HepG2 (cell line): ENCODE measurements at places on chromosomes 11 and 22. TPM values are rescaled to one million over a fixed set of nuclear protein-coding genes. Genes with fewer than 3 reads are reported as not detected.
A peak's percentile ranks its signal among the peaks of the same experiment; 100 is the strongest.

- no peak overlapping the region for H3K27ac ChIP-seq
- peaks cover 40% of the 10 kb centered on the region for H3K4me1 ChIP-seq
- no peak for DNase-seq
Observed at GRCh38 chr11:47272706-47273105, 2.8 kb downstream of the MADD start.

DNA sequence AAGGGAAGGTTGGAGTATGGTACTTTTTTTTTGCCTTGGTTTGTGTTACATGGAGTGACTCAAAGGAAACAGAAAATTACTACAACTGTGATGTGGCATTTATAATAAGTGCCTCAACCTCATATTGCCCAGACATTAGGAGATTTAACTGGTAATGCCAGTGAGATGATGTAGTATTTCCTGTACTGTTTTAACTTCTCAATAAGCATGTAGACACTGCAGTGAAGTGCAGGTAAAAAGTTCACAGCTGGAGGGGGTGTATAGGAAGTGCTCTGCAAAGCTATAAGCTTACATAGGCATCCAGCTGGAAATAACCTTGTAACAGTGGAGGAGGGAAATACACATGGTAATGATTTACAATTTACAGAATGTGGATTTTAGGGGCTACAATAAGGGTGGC lies 138.2 kb upstream of the MTMR2 start:
- peak; percentile 56 for DNase-seq
- peaks cover 42% of the 10 kb centered on the region for H3K4me1 ChIP-seq
- no peaks in the 10 kb centered on the region for H3K27me3 ChIP-seq
- peaks cover 3% of the 10 kb centered on the region; the same call in 1 of the 2 replicates for H3K36me3 ChIP-seq
- peak overlapping the region; percentile 40 for H3K27ac ChIP-seq

DNA sequence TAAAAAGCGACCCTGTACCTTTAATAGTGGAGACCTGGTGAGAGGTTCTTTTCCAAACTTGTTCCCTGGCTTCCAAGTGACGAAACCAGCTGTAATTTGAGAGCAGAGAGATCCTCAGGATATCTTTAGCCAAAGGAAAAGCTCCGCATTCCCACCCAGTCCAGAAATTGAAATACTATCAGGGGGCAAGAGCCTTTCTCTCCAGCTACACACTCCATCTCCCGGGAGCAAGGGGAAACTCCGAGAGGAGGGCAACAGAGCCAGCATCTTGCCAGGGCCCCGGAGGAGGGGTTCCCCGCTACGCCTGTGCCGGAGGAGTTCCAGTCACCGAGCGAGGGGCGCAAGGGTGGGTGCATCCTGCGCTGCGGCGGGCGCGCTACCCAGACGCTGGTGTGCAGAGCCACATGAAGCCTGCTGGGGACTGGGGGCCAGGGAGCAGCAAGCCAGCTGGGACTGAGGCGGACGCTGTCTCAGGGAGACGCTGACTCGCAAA lies at the start of gene FIBIN:
Gene FIBIN (plus strand): TSS at position 148 of the 493 bp plus-strand sequence. CDS start 415 bp downstream, outside the sequence.
- H3K4me3 ChIP-seq = no peak within 1 kb of the TSS
- H3K27me3 ChIP-seq = no peaks in the 10 kb centered on the region; the same call in 1 of the 2 replicates
- H3K4me1 ChIP-seq = no peaks in the 10 kb centered on the region

- peaks cover 3% of the 10 kb centered on the region for H3K36me3 ChIP-seq
- H3K27ac ChIP-seq = no peak overlapping the region
- H3K4me3 ChIP-seq = no peak overlapping the region
Observed at GRCh38 chr11:122789907-122790306, 48.4 kb upstream of the CRTAM start.

GRCh38 chr11:73399159-73399590 lies 23.0 kb downstream of the RELT start:
- no peak overlapping the region for H3K27ac ChIP-seq
- H3K4me3 ChIP-seq = no peak overlapping the region
- no peaks in the 10 kb centered on the region for H3K27me3 ChIP-seq
- DNase-seq = no peak
- peaks cover 7% of the 10 kb centered on the region for H3K36me3 ChIP-seq

DNA sequence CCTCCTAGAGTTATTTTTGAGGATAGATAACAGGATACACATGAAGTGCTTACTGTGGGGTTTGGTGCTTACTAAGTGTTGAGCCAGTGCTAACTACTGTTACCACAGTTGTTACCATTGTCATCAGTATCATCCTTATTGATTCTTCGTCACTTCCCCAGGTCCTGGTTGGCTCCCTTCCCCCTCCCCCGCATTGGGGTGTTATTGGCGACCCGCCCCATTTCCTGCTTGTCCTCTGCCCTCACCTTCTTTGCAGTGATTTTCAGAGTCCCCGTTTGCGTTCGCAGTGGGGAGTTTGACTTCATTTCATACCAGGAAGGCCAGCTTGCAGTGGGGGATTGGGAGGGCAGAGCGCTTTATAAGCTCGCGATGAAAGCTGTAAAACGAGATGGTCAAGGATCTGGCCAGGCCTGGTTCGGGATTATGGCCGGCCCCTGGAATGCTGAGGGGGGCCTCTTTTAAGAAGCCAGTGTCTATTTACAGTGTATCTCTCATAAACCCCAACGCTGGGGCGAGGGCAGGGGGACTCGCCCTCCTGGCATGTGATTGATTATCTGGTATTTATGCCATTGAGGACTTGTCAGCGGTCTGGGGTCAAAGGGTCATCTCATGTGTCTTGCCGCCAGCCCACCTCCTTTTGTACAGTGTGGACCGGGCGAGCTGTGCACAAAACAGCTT lies 84.6 kb upstream of the NNMT start:
- peaks cover 38% of the 10 kb centered on the region for H3K4me1 ChIP-seq
- H3K36me3 ChIP-seq = no peaks in the 10 kb centered on the region
- no peaks in the 10 kb centered on the region for H3K27me3 ChIP-seq
- H3K4me3 ChIP-seq = no peak overlapping the region
- DNase-seq = no peak
- H3K27ac ChIP-seq = no peak overlapping the region

The CCDC73 gene
- total RNA-seq = 0.08 and 0.11 TPM in 2 replicates

- no peaks in the 10 kb centered on the region; the same call in 2 of the 3 replicates for H3K27me3 ChIP-seq
- peak overlapping the region; percentile 95 for H3K27ac ChIP-seq
- DNase-seq = no peak
- H3K4me1 ChIP-seq = peaks cover 50% of the 10 kb centered on the region
- H3K4me3 ChIP-seq = no peak overlapping the region
Observed at GRCh38 chr11:87035976-87036583, 1.7 kb upstream of the TMEM135 start.

The MRGPRX4 gene
- 0.18 and 0.36 TPM in 2 replicates for total RNA-seq

- H3K36me3 ChIP-seq = no peaks in the 10 kb centered on the region
- peaks cover 61% of the 10 kb centered on the region for H3K4me1 ChIP-seq
- no peak overlapping the region for H3K27ac ChIP-seq
- H3K27me3 ChIP-seq = no peaks in the 10 kb centered on the region
Observed at GRCh38 chr22:48939441-48940265, 888.0 kb downstream of the BRD1 start.

- peak; percentile 90 for DNase-seq
- H3K4me3 ChIP-seq = peak overlapping the region; percentile 47
- H3K36me3 ChIP-seq = no peaks in the 10 kb centered on the region
- H3K27me3 ChIP-seq = no peaks in the 10 kb centered on the region
- H3K27ac ChIP-seq = peak overlapping the region; percentile 80
- H3K4me1 ChIP-seq = peaks cover 82% of the 10 kb centered on the region
Observed at GRCh38 chr22:37896181-37896592, 9.9 kb upstream of the MICALL1 start.

GRCh38 chr11:26234451-26234850 lies 97.5 kb upstream of the ANO3 start:
- H3K4me3 ChIP-seq = no peak overlapping the region
- H3K4me1 ChIP-seq = no peaks in the 10 kb centered on the region
- H3K27me3 ChIP-seq = no peaks in the 10 kb centered on the region

The SMTNL1 gene
- total RNA-seq = not detected in 2 replicates

DNA sequence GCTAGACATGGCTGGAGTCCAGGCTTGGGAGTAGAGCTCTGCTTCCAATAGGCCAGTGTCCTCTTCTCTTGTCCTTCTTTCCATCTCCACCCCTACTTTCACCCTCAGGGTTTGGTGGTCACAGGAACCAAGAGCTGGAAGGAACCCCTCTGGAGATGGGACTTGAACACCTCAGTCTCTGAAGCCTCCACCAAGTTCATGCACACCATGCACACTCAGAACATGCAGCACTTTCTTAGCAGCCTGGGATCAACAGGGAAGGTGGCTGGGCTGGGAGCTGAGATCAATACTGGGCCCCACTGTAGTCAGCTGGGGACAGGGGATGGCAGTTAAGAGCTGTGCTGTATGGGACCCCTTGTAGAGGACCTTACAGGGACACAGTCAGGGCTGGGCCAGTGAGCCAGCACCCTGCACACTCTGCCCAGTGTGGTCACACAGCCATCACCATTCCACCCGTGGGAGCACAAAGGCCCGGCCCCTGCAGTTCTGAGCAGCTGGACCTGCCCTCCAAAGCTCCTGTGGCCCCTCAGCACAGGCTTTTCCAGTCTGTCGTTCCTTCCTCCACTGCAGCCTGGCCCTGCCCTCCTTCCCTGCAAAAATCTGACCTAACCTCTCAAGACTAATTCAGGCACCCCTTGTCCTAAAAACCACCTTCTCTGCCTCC lies 47.7 kb downstream of the GAB4 start:
- no peaks in the 10 kb centered on the region for H3K36me3 ChIP-seq
- H3K4me1 ChIP-seq = no peaks in the 10 kb centered on the region
- no peak overlapping the region for H3K4me3 ChIP-seq
- H3K27me3 ChIP-seq = 0 out of 3 replicates have a peak, but pooled peaks cover 13% of the 10 kb centered on the region

GRCh38 chr11:73766763-73767162 lies 5.9 kb upstream of the RAB6A start:
- no peak for DNase-seq
- H3K4me3 ChIP-seq = no peak overlapping the region
- H3K27me3 ChIP-seq = no peaks in the 10 kb centered on the region
- no peaks in the 10 kb centered on the region for H3K4me1 ChIP-seq
- no peak overlapping the region for H3K27ac ChIP-seq
- no peaks in the 10 kb centered on the region for H3K36me3 ChIP-seq

- H3K4me1 ChIP-seq = peaks cover 25% of the 10 kb centered on the region
- H3K4me3 ChIP-seq = no peak overlapping the region
- no peaks in the 10 kb centered on the region for H3K27me3 ChIP-seq
- H3K27ac ChIP-seq = no peak overlapping the region
Observed at GRCh38 chr11:114438303-114438702, 964 bp upstream of the REXO2 start.

GRCh38 chr11:11268119-11268518 lies 84.9 kb downstream of the CSNK2A3 start:
- no peaks in the 10 kb centered on the region for H3K36me3 ChIP-seq
- no peak overlapping the region for H3K27ac ChIP-seq
- no peak overlapping the region for H3K4me3 ChIP-seq
- no peaks in the 10 kb centered on the region; the same call in 1 of the 2 replicates for H3K27me3 ChIP-seq
- no peaks in the 10 kb centered on the region for H3K4me1 ChIP-seq

- DNase-seq = no peak
- no peaks in the 10 kb centered on the region for H3K36me3 ChIP-seq
- no peak overlapping the region for H3K4me3 ChIP-seq
Observed at GRCh38 chr11:79273781-79274180, 167.0 kb downstream of the TENM4 start.

The OR2AT4 gene
- not detected in 2 replicates for total RNA-seq

The C11orf86 gene
- total RNA-seq = 0.11 and 0.17 TPM in 2 replicates

DNA sequence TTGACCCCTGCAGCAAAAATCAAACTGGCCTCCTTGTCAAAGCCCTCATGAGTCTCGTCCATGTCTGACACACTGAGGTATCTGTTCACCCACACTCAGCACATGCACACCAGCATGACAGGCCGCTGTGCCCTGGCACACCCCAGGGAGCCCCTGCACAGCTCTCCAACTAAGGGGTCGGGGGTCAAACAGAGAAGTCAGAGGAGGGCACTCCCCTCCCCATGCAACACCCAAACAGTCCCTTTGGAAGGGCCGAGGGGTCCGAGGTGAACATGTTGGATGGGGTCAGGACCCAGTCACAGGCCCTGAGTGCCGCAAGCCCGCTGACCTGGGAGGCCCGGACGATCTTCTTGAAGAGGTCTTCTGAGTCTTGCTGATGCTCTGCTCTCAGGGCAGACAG lies 14.6 kb downstream of the SUN2 start:
- H3K4me1 ChIP-seq = peaks cover 18% of the 10 kb centered on the region
- peaks cover 88% of the 10 kb centered on the region for H3K36me3 ChIP-seq
- no peak for DNase-seq
- no peaks in the 10 kb centered on the region for H3K27me3 ChIP-seq
- no peak overlapping the region for H3K27ac ChIP-seq

The DCHS1 gene
- total RNA-seq = under 0.01 TPM in 1 of 2 replicates, not detected in the other

DNA sequence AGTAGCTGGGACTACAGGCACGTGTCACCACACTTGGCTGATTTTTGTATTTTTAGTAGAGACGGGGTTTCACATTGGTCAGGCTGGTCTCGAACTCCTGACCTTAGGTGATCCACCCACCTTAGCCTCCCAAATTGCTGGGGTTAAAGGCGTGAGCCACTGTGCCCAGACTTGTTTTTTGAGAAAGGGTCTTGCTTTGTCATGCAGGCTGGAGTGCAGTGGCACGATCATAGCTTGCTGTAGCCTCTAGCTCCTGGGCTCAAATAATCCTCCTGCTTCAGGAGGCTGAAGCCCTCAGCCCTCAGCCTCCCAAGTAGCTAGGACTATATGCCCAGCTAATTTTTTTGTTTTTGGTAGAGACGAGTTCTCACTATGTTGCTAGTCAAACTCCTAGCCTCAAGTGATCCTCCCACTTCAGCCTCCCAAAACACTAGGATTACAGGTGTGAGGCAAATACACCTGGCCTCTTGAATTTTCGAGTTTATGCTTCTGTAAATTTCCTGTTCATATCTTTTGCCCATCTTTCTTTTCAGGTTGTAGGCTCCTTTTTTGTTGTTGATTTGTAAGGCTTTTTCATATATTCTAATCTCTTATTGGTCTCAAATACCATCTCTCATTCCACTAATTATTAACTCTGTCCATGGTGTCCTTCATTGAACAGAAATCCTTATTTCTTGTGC lies 3.4 kb upstream of the RBM4B start:
- H3K4me1 ChIP-seq = peaks cover 12% of the 10 kb centered on the region
- no peak for DNase-seq
- no peak overlapping the region for H3K4me3 ChIP-seq
- H3K36me3 ChIP-seq = 0 out of 3 replicates have a peak, but pooled peaks cover 4% of the 10 kb centered on the region

DNA sequence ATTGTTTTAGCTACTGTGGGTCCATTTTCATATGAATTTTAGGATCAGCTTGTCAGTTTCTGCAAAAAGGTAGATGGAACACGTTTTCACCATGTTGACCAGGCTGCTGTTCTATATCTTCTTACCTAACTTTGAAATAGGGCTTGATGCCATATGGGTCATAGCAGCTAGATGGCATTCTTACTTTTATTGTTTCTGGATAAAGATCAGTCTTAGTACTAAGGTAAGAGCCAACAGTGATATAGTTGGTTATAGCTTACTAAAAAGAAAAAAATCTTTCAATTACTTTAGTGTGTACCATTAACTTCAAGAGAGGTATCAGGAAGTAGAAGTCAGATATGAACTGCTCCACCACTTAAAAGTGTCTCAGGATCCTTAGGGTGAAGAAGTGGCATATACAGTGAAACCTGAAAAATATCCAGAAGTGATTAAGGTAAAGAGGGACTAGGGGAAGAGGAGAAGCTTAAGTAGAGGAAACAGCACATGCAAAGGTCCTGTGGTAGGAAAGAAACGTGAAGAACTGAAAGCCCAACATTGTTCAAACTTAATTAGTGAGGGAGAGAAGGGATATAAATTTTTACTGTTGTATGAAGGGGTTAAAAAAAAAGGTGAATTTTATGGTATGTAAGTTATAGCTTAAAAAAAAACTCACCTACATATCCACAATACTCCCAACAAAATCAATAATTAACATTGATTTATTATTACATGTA lies 59.9 kb upstream of the B3GNT6 start:
- no peak overlapping the region for H3K4me3 ChIP-seq
- H3K27me3 ChIP-seq = no peaks in the 10 kb centered on the region
